ENCODE measurements at places on chromosomes 1 and 21. TPM values are rescaled to one million over a fixed set of nuclear protein-coding genes. Genes with fewer than 3 reads are reported as not detected.

The TINAGL1 gene
- 14.5 TPM for total RNA-seq

The PLPP3 gene
- 10.4 TPM for total RNA-seq

- no peak for DNase-seq
These were observed 20.3 kb upstream of the KAZN start for GRCh38 chr1:14578156-14578555.

The A3GALT2 gene
- total RNA-seq = not detected

DNA sequence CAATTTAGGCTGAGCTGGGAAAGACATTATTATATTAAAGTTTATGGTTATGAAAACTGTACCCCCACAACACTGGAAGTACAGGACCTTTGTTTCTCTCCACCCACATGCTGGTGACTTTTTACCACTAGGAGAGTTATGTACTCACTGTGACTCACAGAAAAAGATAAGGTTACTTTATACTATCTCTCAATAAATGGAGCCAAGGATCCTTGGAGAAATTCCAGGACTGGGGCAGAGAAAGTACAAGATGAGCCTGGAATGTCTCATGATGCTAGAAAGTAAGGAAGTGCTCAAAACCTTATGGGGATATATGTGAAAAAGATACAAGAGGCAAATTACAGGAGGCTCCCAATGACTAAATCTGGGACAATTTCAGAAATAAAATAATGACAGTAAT, 63.9 kb upstream of the C1orf105 start:
- DNase-seq = peak; percentile 81

Measured in HT1080 (cell line).